ENCODE measurements at places on chromosomes 6 and 20.

- no peak for DNase-seq
Observed at GRCh38 chr6:70563530-70563929, 3.2 kb upstream of the SDHAF4 start.

GRCh38 chr6:11969092-11969491, 43.0 kb upstream of the HIVEP1 start:
- DNase-seq: no peak

DNA sequence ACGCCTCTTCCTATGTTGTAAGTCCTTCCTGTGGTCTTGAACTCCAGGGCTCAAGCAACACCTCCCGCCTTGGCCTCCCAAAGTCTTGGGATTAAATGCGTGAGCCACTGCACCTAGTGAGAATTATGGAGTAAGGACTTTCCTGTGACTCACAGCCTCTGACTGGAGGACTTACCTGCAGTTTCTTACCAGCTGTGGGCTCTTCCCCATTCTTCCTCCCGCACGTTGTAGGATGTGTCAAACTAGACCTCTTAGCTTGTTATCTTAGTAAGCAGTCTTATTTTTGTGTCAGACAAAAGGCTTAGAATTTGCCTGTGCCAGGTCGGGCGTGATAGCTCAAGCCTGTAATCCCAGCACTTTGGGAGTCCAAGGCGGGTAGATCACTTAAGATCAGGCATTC, 30.9 kb downstream of the BAK1 start:
- no peak for DNase-seq

GRCh38 chr6:77373955-77374354, 89.3 kb downstream of the HTR1B start:
- no peak for DNase-seq

GRCh38 chr6:124123617-124124209, 320.0 kb downstream of the NKAIN2 start:
- DNase-seq: no peak
